ENCODE measurements at places on chromosomes 11 and 22. TPM values are rescaled to one million over a fixed set of nuclear protein-coding genes. Genes with fewer than 3 reads are reported as not detected.

The RASL10A gene
- not detected for polyA plus RNA-seq

The KCNQ1 gene
- polyA plus RNA-seq = 12.7 TPM

The SUSD2 gene
- polyA plus RNA-seq = 24.3 TPM

The SAA1 gene
- polyA plus RNA-seq = not detected

The BEST1 gene
- polyA plus RNA-seq = 6.3 TPM

The OR6A2 gene
- not detected for polyA plus RNA-seq

The FADD gene
- 23.3 TPM for polyA plus RNA-seq

GRCh38 chr22:18065256-18065655 lies 12.5 kb upstream of the PEX26 start:
- no peak for DNase-seq

DNA sequence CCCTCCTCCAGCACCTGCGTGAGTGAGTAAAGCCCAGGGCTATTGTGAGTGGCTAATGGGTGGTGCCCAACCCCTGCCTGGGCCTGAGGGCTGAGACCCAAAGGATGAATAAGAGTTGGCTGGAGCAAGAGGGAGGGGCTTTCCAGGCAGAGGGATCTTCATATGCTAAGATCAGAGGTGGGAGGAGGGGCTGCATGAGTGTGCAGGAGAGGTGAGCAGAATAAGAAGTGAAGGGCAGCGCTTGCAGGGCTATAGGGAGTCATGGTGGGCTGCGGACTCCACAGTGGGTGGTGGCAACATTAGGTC lies 3.9 kb downstream of the EMID1 start:
- DNase-seq = no peak

- no peak for DNase-seq
These were observed 4.8 kb upstream of the ELFN2 start for GRCh38 chr22:37431801-37432707.

GRCh38 chr11:35033011-35033410 lies 106.0 kb upstream of the CD44 start:
- DNase-seq = no peak

DNA sequence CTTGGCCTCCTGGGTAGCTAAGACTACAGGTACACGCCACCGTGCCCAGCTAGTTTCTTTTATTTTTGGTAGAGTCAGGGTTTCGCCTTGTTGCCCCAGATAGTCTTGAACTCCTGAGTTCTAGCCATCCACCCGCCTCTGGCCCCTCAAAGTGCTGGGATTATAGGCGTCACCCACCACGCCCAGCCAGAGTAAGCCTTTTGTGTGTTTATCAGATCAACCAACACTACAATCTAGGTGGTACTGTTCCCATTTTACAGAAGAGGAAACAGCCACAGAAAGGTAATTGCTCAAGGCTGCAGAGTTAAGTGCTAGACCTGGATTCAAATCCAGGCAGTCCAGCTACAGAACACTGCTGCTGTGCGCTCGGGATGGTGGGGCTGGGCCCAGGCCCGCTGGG lies 3.1 kb downstream of the TOMM22 start:
- DNase-seq = no peak

- no peak for DNase-seq
These were observed 542.4 kb downstream of the TBC1D22A start for GRCh38 chr22:47304854-47305253.

- no peak for DNase-seq
These were observed 257.1 kb downstream of the BUD13 start for GRCh38 chr11:116515664-116516184.

DNA sequence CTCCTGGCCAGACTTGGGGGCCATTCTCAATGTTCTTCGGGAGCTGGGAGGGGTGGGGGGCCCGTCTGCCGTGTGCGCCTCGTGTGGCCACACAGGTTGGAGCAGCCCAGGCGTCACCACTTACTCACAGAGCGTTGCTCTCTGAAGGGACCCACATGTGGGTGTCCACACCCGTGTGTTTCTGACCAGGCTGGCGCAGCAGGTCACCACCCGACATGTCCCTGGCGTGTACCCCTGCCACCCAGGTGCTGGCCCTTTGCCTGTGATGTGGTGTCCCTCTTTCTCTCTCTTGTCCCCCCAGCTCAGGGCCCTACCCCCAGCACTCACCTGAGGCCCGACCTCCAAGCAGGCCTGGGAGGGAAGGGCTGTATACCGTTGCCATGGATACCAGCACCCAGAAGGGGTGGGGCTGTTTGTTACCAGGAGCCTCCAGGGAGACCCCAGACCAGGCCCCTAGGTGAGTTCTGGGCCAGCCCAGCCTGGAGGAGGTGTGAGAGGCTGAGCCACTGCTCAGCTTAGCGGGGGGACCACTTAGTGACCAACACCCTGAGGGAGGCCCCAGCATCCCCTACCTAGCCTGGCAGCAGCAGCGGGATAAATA lies 1.4 kb downstream of the LMNTD2 start:
- no peak for DNase-seq

GRCh38 chr22:18983120-18983651 lies 47.1 kb upstream of the PRODH start:
- no peak for DNase-seq

DNA sequence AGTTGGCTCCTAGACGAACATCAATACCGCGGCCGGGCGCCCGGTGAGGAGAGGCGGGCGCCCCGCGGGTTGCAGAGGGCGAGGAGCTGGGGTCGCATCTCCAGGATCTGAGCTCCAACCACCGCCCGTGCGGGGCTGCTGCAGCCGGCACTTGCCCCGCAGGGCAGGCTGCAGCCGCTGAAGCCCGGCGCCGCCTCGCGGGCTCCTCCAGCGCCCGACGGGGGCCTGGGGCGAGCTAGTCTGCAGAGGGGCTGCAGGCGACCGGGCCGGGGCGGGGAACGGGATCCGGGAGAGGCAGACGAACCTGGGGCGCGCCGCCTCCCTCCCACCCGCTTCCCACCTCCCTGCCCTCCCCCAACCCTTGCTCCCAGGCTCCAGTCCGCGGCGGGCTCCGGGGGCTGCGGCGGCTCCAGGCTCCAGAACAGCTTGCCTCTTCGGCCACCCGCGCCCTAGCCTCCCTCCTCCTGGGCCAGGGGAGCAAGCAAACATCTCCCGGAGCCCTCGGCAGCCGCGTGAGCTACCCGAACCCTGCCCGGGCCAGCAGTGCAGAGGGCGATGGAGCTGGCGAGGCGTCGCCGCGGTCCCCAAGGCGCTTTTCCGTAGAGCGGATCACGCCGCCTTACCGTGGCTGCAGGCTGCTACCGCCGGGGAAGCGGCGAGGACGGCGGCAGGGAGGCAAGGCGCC lies 802 bp downstream of the TENM4 start:
- peak; percentile 55 for DNase-seq

- no peak for DNase-seq
These were observed 13.1 kb downstream of the MS4A15 start for GRCh38 chr11:60769811-60770210.

- DNase-seq = peak; percentile 35
These were observed 619 bp downstream of the MSANTD2 start for GRCh38 chr11:124799348-124800225.

DNA sequence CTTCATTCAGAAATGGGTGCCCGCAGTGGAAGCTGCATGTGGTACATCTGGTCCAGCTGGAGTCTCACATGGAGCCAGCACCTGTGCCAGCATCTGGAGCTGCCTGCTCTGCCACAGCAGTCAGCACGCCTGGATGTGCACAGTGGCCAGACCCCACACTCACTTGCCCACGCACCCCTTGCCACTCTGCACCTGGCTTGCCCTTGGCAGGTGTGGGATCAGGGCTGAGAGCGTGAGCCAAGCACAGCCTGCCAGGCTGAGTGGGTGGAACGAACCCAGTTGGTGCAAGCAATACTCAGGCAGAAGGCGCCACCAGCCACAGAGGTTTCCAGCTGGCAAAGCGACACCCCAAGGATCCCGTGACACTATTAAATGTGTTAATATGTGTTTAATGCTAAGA lies 95.5 kb upstream of the AMOTL1 start:
- no peak for DNase-seq

GRCh38 chr22:37509059-37509860 lies 10.0 kb downstream of the CARD10 start:
- DNase-seq = no peak

DNA sequence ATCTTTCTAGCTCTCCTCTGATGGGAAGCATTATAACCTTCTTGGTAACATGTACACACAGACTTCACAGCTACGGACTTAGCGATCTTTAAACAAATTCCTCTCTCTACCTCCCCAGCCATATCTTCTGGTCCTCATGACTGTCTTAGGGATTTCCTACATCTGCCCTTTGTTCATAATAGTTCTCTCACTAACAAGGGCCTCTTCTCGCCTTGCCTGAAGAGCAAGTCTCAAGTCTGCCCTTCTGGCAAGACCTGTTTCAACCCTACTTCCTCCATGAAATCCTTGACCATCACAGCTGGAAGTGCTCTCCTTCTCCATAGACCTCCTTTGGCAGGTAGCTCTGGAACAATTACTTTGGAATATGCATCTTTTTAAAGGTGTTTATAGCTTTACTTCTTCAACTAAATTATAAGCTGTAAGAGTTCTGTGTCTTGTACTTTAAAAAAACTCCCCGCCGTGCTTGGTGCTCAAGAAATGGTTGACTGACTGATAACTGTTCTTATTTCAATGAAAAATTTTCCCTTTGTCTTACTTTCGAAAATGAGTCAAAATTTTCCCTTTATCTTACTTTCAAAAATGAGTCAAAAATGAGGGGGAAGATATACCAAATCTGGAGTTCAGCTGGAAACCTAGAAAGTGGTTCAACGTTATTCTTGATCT lies 34.7 kb downstream of the SNX19 start:
- DNase-seq = no peak

DNA sequence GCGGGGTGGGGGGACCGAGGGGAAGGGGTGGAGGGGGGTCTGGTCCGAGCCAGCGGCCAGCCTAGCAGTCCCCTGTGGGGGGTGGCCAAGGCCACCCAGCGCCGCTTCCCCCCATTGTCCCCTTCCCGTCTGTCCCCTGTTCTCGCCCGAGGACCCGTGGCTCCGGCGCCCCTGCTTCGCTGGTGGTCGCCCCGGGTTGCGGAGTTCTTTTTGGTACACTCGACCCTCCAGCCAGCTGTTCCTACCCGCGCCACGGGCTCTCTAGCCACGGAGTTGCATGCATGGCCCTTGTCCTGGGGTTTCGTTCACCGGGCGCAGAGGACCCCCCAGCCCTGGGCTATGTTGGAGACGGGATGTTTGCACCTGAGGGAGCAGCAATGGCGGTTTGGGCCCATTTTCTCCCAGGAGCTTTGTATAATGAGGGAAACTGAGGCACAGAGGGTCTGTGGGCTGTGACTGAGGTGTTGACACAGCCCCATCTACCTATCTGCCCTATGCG lies 489 bp downstream of the RNF214 start:
- no peak for DNase-seq

DNA sequence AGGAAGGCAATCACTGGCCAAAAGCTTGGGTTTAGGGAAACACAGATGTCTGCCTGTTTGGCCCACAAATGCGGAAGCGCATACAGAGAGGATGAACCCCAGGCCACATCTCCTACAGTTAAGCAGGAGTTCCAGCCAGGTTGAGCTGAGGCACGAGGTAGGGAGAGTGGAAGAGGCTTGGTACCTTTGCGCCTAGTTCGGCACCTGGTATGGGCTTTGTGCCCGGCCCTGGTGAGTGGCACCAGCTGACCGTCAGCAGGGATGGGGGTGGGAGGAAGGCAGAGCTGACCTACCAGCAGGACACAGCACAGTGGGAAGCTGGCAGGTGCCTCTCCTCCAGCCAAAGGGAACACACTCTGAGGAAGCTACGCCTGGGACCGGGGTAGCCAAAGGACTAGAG lies 57.6 kb downstream of the KCNC1 start:
- DNase-seq = no peak

- no peak for DNase-seq
These were observed 24.6 kb downstream of the MRGPRD start for GRCh38 chr11:68956142-68956541.

- DNase-seq = no peak
These were observed 379.8 kb downstream of the SOX6 start for GRCh38 chr11:15976433-15977045.

- DNase-seq = no peak
These were observed 230.7 kb upstream of the CHORDC1 start for GRCh38 chr11:90453525-90453924.

GRCh38 chr11:2178906-2179494 lies 7.4 kb upstream of the TH start:
- peak; percentile 42 for DNase-seq

DNA sequence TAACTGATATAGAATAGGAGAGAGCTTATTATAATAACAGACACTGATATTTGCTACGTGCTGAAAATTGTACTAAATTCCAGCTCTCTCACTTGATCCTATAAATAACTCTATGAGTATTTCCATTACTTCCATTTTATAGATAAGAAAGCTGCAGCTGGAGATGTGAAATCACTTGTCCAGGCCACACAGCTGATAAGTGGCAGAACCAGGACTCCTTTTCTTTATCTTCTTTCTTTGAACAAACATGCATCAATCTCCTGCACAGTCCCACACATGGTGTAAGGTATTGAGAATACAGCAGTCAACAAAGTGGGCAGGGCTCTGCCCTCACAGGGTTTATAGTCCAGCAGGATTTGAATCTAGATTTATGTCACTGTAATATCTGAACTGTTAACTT lies 652.1 kb downstream of the NELL1 start:
- no peak for DNase-seq

- no peak for DNase-seq
These were observed 5.5 kb downstream of the CHRDL2 start for GRCh38 chr11:74725701-74726100.

- no peak for DNase-seq
These were observed 6.1 kb downstream of the MRGPRE start for GRCh38 chr11:3225826-3226750.

DNA sequence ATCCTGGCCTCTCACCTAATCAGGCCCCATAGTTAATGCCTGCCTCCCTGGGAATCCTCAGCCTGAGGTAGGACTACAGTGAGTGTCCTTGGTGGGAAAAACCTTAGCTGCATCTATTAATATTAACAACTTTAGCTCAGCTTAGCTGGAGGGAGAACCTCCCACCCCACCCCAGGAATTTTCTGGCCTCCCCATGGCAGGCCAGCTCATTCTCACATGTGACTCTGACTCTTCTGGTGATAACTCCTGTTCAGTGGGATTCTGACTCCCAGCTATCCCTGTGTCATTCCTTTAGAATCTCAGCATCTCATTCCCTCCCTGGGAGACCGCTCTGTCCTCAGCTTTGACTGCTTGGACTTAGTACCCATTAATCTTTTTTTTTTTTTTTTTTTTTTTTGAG lies 14.5 kb downstream of the ART5 start:
- DNase-seq = no peak

GRCh38 chr11:130413405-130414106 lies 14.9 kb downstream of the ADAMTS8 start:
- no peak for DNase-seq

Data from renal pelvis (tissue), 12 donors.